Cortex of kidney (tissue), 1 donor: ENCODE measurements at places on chromosomes 13 and 19.

DNA sequence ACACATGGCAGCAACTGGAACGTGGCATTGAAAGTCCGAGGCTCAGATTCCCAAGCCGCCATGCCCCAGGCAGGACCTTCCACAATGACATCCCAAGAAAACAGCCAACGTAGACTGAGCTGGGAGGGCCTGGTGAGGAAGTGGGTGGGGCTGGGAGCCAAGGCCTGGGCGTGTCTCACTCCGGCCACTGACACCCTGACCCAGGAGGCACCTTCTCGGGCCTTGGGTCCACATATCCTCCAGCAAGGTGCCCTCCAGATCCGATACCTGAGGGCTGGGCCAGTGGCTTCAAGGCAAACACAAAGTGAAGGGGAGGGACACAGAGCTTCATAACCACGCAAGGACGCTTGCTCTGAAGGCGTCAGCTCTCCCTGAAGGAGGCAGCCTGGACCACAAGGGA lies 43.0 kb downstream of the RAB20 start:
- no peak for DNase-seq

DNA sequence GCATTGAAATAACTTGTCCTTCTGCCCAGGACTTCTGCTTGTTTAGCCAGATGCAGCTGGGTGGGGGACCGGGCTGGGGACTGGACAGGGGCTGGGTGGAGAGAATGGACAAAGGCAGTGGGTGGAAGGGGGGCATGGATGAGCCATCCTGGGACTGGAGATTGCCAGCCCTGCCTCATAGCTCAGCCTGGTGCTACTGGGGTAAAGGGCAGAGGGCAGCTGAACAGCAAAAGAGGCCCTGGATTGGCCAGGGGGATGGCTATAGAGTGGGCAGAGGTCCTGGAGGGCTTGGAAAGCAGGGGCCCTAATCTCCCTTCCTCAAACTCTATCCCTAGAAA lies 17.7 kb upstream of the PLAUR start:
- DNase-seq: no peak

DNA sequence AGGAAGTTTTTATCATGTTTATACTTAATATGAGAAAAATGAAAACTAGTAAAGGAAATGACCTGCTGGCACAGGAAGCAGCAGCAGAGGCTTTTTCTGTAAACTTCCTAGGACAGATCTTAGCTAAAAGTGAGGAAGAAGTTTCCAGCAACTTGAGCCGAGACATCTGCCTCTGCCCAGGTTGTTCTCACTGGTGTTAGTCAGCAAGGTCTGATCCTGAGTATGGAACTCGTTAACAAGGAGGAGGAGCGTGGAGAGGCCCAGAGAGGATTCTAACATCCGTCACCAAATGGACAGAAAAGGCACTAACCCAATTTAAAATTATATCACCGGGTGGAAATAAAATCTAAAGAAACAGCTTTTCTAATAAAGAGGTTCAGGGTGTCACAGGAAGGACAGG lies 43.6 kb downstream of the PHF11 start:
- no peak for DNase-seq

DNA sequence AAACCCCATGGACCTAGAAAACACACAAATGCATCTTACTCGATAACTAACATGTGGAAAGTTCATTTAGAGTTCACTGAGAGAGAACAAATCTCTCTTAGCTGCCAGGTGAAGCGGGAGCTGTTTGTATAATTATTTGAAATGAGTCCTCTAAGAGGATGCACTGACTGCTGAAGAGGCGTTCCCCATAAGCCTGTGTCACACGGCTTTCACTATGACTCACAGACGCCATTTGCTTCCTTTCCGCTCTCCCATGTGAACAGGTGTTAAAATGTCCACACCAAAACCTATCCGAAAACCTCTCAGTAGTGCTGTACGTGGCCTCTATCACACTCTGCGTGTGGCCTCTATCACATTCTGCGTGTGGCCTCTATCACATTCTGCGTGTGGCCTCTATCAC lies 101.8 kb downstream of the SOX1 start:
- DNase-seq: no peak

DNA sequence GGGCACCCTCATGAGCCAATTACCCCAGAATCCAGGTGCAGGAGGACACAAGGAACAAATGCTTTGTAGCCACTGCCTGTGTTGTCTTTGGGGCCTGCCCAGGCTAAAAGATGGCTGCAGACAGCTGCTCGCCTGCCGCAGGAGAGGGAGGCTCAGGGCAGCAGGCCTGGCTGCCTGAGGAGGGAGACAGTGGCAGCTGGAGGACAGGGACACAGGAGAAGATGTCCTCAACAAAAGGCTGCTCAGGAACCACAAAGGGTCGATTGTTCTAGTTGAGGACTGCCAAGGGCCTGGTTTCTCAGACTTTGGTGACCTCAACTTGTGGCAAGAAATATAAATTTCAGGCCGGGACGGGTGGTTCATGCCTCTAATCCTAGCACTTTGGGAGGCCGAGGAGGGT lies 7.6 kb downstream of the SIRT2 start:
- DNase-seq: no peak

- DNase-seq: no peak
Observed at GRCh38 chr13:98783856-98784478, 31.5 kb upstream of the SLC15A1 start.

- no peak for DNase-seq
Observed at GRCh38 chr13:98978280-98978679, 416 bp upstream of the DOCK9 start.

GRCh38 chr19:3788996-3789778 lies 3.0 kb upstream of the MATK start:
- no peak for DNase-seq

- DNase-seq: no peak
Observed at GRCh38 chr19:54473071-54473891, at the start of gene CDC42EP5. CDC42EP5 (minus strand) TSS chr19:54473296; CDS start chr19:54465547, 7,749 bp downstream.

DNA sequence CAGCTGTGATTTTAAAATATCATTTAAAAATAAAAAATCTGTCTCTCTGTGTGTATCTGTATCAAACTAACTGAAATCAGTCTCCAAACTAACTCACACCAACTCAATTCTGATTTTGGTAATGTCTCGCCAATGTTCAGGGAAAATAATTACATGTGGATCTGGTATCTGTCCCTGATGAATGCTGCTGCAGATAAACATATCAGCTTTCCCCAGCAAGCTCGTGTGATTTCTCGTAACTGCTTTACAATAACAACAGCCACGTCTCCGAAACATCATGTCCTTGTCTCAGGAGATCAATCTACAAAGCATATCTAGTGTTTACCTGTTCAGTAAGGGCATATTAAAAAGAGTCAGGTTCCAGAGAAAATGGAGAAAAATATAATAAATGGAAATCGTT lies 129.0 kb downstream of the IRS2 start:
- no peak for DNase-seq

- no peak for DNase-seq
Observed at GRCh38 chr19:41194157-41194552, 1.1 kb downstream of the CYP2S1 start.

- no peak for DNase-seq
Observed at GRCh38 chr13:86986448-86986847, 684.7 kb upstream of the SLITRK5 start.
